PC-9 (cell line): ENCODE measurements at places on chromosomes 11 and 22. TPM values are rescaled to one million over a fixed set of nuclear protein-coding genes. Genes with fewer than 3 reads are reported as not detected.

- DNase-seq = peak; percentile 64
These were observed 481 bp downstream of the ANGPTL5 start for GRCh38 chr11:101915791-101916291.

- no peak for DNase-seq
These were observed 77.7 kb downstream of the TRIM44 start for GRCh38 chr11:35740061-35740799.

GRCh38 chr11:4881188-4881587, 512 bp upstream of the OR51T1 start:
- DNase-seq = no peak

DNA sequence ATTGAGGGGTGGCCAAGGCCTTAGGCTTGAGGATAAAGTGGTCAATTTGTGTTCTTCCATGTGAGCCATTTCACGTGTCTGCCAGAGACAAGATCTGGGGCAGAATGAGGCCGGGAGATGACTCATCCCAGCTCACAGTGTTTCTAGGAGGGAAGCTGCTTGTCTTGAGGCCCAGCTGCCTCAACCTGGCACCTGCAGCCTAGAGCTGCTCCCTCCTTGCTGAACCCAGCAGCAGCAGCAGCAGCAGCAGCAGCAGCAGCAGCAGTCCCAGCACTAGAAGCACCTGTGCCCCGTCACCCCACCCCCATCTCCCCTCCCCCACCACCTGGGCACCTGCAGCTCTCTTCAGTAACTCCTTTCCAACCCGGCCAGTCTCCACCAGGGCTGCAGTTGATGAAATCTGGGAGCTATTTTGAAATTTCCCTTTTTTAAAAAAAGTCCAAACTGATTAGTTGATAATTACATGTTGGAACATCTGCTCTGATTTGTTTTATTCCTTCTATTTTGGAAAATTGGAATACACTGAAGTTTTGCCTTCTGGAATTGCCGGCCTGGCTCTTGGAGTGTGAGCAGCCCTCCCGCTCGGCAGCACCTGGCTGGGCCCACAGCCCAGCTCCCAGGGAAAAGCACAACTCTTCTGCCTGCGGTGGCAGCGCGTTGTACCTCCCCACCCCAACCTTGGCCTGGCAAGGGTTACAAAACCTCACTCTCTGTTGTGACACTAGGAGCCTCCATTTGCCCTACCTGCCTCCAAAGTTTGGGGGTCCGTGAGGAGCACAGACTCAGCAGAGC, 143.5 kb downstream of the NXPE2 start:
- no peak for DNase-seq

Gene SH3BP1
- total RNA-seq = 52.1 and 60.5 TPM in 2 replicates
